GOT3 (cell line): ENCODE measurements at places on chromosomes 7 and 10.

GRCh38 chr10:97916586-97916985 lies 66.9 kb downstream of the GOLGA7B start:
- DNase-seq, result no peak

GRCh38 chr7:28497009-28497408 lies 84.7 kb downstream of the CREB5 start:
- DNase-seq, result no peak

GRCh38 chr7:68627247-68627864 lies 970.9 kb upstream of the AUTS2 start:
- no peak for DNase-seq

DNA sequence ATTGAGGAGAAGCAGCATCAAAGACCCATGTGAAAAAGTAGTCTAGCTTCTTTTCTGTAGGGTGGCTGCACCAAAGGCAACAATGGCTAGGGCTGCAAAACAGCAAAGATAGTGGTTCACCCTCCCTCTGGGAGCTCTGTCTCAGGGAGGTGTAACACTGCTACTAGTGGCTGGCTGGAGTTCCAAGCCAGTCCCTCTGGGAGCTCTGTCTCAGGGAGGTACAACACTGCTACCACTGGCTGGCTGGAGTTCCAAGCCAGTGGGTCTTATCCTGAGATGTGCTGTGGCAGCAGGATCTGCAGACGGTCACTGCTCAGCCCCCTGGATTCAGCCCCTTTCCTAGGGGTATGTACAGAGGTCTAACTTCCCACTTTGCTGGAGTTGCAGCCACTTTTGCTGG lies 37.9 kb upstream of the TMEM140 start:
- DNase-seq, result no peak

DNA sequence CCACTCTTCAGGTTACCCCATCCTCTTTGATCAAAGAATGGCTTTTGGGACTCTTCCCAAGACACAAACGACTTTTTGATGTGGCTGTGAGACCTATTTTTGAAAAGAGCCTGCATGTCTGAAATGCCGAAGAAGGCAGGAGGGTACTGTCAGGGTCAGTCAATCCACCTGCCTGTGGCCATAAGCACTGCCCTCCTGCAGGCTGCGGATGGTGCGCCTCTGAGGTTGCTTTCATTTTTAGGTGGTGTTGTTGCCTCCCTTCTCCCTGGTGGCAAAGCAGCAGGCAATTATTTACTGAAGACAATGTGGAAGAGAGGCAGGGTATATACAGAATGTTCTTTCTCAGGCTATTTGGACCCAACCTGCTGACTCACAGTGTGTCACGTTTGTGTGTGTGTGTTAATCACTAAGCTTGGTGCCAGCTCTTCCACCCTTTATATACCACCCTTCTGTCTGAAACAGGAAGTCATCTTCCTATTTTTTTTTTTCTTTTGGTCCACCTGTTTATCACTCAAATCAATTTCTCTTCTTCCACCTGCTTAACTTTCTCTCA lies 1421.2 kb upstream of the CELF2 start:
- no peak for DNase-seq

DNA sequence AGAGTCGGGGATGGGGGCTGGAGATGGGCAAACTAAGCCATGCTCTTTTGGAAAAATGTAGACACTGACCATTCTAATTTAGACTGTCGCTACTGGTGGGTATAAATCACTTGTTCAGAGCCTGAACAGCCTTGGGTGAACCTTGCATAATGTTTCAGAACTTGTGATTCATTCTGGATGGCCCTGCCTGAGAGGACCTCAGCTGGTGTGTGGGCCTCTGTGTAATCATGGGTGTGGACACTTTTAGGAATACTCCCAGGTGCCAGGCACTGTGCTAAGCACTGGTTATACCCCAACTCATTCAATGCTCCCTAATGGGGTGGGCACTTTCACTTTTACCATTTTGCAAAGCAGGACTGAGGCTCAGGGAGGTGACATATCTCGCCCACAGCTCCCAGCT lies 26.8 kb upstream of the TM9SF3 start:
- DNase-seq, result no peak

DNA sequence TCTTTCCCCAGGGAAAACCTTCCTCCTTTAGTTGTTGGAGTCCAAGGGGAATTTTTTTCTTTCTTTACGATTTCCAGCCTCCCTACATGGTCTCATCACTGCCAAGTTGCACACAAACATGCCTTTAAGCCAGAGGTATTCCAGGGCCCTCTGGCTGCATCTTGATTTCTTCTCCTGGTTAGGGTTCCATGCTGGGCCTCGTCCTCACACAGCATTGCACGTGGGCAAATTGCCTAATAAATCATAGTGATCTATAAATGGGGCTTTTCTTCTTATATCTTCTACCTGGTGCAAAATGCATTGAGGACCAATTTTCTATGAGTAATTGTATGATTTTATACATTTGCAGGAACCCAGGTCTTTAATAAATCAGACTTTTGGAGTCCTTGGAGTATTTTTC lies 284.2 kb downstream of the C7orf25 start:
- no peak for DNase-seq

- no peak for DNase-seq
Observed at GRCh38 chr7:8143151-8143874, 118.7 kb downstream of the ICA1 start.

DNA sequence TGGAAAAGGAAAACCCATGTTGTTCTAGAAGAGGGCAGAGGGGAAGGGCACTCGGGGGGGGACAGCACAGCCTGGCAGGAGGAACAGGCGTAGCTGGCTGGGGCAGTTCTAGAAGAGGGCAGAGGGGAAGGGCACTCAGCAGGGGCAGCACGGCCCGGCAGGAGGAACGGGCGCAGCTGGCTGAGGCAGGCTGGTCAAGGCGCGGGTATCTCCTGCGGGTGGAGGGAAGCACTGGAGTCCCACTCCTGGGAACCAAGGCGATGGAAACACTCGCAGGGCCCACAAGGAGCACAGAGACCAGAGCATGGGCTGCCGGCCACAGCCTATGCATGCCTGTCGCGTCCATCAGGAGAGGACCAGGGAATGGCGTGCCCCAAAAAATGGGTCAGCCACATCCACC lies 36.7 kb downstream of the PAPOLB start:
- DNase-seq, result no peak

GRCh38 chr10:63164166-63164623 lies 31.1 kb downstream of the NRBF2 start:
- DNase-seq, result no peak

GRCh38 chr7:24863626-24864025 lies 106.4 kb upstream of the GSDME start:
- DNase-seq, result no peak

- no peak for DNase-seq
Observed at GRCh38 chr7:142498364-142498763, 240.5 kb upstream of the PRSS58 start.

DNA sequence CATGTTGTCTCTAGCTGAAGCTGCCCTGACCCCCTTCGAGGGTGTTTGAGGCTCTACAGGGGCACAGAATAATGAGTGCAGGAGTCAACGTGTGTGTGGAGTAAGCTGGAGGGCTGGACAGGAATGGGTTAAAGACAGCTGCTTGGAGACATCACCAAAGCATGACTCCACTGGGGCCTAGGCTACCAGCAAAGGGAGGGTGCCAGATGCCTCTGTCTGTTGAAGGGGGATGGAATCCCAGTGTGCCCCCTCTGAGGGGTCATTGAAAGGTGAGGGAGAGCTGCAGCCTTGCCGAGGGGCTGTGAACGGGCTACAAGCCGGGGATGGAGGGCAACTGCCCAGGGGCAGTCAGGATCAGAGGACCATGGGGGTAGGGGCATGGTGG lies 51.7 kb upstream of the PODXL start:
- no peak for DNase-seq

GRCh38 chr10:61764486-61764885 lies 101.8 kb downstream of the CABCOCO1 start:
- DNase-seq, result no peak

- DNase-seq, result no peak
Observed at GRCh38 chr7:1569016-1569415, 816 bp downstream of the PSMG3 start.

- no peak for DNase-seq
Observed at GRCh38 chr7:107703219-107703618, 40.7 kb upstream of the CBLL1 start.

- no peak for DNase-seq
Observed at GRCh38 chr7:43037531-43037930, 74.9 kb upstream of the HECW1 start.
